ENCODE measurements at places on chromosomes 3 and 15.

- no peak for DNase-seq
These were observed 166.1 kb downstream of the PGPEP1L start for GRCh38 chr15:98841419-98841970.

DNA sequence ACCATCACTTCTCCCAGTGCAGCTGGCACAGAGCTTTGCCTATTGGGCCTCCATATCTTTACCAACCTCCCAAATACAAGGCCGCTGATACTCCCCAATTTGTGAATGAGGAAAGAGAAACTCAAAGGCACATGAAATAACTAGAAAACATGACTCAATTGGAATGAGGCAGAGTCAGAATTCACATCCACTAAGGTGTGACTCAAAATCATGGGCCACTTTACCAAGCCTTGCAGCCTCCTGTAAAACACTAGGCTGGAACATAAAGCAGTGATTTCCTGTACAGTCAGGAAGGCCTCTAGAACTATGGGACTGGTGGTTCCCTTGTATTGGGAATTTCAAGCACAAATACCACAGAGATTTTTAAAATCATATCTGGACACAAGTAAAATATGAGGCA is 128.6 kb downstream of the DCLK3 start:
- DNase-seq = no peak

DNA sequence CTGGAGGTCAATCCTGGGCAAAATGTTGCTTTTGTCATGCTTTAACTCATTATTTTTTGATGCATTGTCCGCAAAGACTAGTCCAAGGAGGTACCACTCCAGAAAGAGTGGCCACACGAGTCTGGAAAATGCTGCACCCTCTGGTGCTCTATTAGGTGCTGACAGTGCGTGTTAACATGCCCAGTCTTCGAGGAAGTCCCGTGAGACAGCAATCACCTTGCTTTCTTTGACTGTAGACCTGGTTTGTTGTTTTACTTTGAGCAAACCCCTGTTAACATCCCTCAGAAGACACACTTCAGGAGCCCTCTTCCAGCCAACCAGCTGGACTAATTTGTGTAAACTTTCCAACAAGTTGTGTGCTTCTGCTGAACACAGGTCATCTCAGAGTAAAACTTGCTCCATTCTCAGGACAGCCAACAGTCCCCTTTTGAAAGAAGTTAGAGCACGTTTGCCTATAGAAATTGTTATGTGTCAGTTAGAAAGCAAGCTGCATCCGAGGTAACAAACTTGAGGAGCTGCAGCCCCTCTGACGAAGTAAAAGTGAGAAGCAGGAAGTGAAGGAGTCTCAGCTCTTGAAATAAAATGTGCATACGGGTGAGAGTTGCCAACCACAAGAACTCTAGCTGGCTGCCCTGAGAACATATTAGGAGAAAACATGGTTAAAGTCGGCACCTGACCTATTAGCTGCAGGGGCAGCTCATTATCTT is 205.0 kb downstream of the LPP start:
- DNase-seq = peak; percentile 15

DNA sequence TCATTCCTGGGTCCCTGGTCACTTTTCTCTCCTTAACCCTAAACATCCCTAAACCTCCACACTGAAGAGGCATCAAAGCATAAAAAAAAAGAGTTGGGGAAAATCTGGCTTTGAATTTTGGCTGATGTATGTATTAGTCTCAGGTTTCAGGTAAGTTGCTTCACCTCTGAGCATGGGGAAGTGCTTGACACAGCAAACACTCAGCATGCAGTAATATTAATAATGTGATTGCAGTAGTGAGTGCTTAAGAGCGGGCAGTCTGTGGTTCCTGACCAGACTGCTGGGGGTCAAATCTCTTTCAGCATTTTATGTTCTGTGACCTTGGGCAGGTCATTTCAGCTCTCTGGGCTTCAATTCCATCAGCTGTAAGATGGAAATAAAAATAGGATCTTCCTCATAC is 467.9 kb downstream of the SOX2 start:
- no peak for DNase-seq

GRCh38 chr3:59251869-59252268 is 202.0 kb upstream of the CFAP20DC start:
- no peak for DNase-seq

- no peak for DNase-seq
These were observed 80.8 kb downstream of the MOBP start for GRCh38 chr3:39548282-39548681.

- no peak for DNase-seq
These were observed 121.6 kb downstream of the ALDH1A2 start for GRCh38 chr15:57943754-57944420.

DNA sequence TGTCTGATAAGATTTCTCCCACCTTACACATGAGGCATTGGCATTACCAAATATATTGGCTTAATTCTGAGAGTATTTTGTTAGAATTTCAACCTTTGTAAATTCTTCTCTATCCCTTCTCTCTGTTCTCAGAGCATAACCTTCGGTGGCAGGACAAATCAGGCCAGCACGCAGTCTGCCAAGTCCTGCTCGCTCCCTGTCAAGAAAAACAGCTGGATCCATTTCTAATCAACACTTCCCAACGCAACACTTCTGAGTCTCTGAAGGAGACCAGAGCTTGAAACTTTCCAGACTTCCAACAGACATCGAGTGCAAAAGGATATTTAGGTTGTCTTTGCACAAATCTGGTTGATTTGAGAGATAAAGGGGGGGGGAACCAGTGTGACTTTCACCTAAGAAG is 125.7 kb downstream of the SV2B start:
- no peak for DNase-seq

DNA sequence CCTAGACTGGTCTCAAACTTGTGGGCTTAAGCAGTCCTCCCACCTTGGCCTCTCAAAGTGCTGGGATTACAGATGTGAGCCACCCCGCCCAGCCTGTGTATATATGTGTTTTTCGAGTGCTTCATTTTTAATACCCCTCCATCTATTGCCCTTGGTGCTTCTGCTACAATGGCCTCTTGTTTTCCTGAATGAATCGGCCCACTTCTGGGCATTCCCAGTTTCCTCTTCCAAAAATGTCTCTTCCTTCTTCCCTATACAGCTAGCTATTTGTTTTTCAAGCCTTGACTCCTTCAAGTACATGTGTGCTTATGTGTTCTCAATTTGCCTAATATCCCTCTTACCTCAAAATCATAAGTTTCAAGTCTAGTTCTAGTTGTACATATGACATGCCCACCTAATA is 16.7 kb downstream of the DIPK2A start:
- DNase-seq = no peak

- no peak for DNase-seq
These were observed 188.9 kb downstream of the FMN1 start for GRCh38 chr15:33005582-33005981.

DNA sequence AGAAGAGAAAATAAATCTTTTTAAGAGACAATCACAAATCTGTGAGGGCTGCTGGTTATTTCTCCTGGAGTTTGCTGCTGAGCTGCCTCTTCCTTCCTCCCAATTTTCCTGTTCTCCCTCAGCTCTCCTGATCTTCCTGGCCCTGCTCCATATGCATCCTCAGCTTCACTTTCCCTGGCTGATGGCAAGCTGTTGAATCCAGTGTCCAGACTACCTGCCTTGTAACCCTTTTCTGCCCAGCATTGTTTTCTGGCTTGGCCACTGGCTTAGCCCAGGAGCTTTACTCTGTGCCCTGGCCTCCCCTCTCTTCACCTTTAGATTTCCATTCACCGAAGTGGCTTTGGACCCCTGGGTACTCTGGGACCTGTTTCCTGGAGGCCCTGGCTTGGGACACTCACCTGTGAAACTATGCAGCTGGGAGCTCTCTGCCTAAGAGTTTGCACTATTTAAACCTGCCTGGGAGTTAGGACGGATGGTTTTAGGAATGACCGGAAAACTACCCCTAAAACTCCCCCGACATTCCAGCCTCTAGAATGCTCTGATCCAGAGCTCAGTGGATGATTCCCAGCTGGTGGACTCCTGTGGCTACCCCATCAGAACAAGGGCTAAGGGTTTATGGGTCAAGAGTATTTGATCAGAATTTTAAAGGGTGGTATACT is 90.0 kb downstream of the RBPMS2 start:
- no peak for DNase-seq

- no peak for DNase-seq
These were observed 2.8 kb upstream of the CCR3 start for GRCh38 chr3:46239301-46239938.

DNA sequence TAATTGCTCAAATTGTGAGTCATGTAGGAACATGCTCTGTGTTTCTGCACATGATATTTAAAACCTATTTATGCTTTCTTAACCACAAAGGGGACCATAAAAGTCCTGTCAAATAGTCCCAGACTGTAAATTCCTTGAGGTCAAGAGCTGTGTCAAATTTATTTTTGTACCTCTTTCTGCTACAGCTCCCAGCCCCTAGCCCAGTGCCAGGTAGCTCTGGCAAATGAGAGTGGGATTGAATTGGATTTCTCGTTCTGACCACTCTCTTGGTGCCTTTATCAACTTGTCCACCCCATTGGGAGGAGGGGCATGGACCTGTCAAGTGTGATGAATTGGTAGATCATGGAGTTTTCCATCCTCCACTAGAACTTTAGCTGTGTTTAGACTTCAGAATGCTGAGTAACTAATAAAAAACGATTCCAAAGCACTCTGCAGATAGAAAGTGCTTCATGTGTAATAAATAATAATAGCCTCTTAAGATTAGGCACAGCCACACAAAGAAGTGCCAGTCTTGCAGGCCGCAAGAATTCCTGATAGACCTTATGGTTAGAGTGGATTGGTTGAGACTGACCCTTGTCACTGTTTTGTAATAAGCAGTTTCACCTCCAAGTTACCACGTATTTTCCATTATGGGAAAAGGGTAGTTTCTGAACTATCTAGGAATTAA is 120.4 kb downstream of the LPP start:
- no peak for DNase-seq

- DNase-seq = no peak
These were observed 51.7 kb downstream of the SCN11A start for GRCh38 chr3:39000008-39000450.

DNA sequence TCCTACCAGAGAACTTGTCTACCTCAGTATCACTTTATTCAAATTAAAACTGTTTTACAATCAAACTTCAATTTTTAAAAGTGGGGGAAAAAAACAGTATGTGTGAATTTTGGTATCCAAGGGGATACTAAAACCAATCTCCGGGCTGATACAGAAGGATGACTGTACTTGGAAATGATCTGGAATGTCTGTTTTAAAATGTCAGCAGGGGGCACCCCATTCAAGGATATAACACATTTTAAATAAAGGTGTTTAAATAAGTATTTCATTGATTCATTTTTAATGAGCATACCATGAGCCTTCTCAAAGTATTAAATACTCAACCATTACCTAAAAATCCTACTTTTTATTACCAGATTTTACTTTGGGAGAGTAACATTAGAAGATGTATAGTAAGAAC is 67.9 kb downstream of the ULK4 start:
- DNase-seq = no peak

GRCh38 chr15:83379579-83379959 is 67.6 kb upstream of the SH3GL3 start:
- DNase-seq = no peak

GRCh38 chr3:117052395-117052794 is 342.8 kb downstream of the TUSC7 start:
- DNase-seq = no peak

- no peak for DNase-seq
These were observed 50.7 kb upstream of the FGF7 start for GRCh38 chr15:49372366-49372765.

- peak; percentile 33 for DNase-seq
These were observed 3.6 kb upstream of the SMAD6 start for GRCh38 chr15:66698318-66698961.

DNA sequence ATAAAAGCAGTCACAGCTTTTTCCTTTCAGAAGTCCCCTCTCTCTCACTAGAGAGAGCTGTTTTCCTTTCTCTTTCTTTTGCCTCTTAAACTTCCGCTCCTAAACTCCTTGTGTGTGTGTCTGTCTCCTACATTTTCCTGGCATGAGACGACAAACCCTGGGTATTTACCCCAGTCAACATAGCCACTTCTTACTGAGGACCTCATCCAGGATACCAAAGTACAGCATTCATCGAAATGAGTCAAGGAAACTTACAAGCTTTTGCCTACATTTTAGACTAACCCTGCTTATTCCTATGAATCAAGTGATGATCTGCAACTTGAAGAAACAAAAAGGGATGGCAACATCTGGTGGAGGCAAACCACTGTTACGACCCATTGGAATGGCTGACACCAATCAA is 16.7 kb downstream of the PATL2 start:
- no peak for DNase-seq

GRCh38 chr3:31406896-31407295 is 125.8 kb upstream of the STT3B start:
- no peak for DNase-seq

DNA sequence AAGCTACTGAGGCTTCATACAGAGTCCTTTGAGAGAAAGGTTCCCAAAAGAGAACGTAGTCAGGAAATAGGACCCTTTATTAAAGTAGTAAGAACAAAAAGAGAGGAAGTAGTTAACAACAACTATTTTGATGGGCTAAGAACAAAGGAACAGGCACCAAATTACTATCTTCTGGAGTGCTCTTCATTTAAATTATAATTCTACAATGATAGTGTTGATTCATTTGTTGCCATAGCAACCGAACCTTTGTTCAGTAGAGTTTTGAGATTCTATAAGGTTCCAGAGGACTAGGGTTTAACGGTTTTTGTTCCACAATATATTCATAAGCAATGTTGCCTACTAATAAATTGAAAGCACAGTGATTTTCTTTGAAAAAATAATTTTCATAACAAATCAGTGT is 78.8 kb downstream of the CMSS1 start:
- no peak for DNase-seq

DNA sequence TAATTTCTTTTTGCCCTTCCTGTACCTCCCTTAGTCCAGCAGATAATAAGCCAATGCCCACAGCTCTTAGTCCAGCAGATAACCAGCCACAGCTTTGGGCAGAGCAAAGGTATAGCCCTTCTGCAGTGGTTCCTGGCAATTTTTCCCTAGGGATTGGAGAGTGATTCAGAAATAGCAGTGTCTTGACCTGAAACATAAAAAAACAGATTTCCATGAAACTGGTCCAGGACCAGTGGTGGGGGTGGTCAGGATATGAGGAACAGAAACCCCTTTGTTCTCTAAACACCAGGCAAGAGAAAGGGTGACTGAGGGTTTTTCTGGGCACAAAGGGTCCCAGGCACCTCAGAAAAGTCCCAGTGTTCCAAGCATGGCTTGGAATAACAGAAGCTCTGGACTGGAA is 103.4 kb downstream of the ARRDC4 start:
- DNase-seq = no peak

GRCh38 chr15:91961357-91961756 is 107.8 kb downstream of the SLCO3A1 start:
- no peak for DNase-seq

DNA sequence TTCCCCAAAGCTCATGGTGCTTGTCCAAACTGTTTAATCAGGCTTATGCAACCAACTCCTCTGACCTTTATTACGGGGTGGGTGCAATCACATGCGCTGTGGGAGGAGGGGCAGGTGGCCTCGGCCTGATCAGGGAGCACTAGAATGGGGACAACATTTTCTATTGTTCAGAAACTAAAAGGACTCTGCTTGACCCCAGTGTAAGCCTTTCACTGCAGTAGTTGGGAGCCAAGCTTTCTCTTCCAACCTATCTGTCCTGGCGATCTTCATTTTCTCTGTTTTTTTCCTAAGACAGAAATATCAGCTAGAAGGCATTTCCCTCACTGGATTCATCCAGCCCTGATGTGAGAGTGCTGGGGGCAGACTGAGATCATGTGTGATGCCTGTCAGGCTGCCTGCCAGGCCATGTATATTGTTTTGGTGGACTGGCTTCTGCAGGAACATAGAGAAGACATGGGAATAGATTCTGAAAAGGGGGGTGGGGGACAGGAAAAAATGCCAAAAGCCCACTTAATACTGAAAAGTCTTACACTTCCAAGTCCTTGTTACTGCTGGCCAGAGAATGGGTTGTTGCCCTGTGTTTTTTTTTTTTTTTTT is 627.0 kb upstream of the TBL1XR1 start:
- DNase-seq = no peak

GRCh38 chr3:157235291-157235690 is 75.3 kb upstream of the CCNL1 start:
- DNase-seq = no peak

Measured in activated CD4-positive, alpha-beta T cell treated with anti-CD3 and anti-CD28 coated beads, Interleukin-2, amount 50 U/mL, for 48 hours (primary cell).